Erythroblast (primary cell): ENCODE measurements at places on chromosomes 16 and 17.

GRCh38 chr17:43430936-43431713 is 32.3 kb downstream of the ARL4D start:
- no peak for DNase-seq

DNA sequence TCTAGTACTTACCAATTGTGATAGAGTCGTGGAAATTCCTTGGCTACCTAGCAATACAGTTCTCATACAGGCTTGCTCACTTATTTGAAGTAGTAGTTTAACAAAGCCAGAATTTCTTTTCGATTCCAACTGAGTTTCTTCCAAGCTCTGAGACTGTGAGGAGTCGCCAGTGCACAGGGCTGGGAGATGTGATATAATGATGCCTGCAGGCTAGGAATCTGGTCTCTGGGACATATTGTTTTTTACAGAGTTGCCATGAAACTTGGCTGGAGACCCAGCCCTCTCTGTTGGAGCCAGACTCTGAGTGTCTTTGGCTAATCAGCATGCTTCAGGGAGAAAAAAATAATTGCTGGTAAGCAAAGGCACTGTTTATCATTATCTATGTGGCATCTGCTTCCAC is 698.8 kb upstream of the GOT2 start:
- no peak for DNase-seq

DNA sequence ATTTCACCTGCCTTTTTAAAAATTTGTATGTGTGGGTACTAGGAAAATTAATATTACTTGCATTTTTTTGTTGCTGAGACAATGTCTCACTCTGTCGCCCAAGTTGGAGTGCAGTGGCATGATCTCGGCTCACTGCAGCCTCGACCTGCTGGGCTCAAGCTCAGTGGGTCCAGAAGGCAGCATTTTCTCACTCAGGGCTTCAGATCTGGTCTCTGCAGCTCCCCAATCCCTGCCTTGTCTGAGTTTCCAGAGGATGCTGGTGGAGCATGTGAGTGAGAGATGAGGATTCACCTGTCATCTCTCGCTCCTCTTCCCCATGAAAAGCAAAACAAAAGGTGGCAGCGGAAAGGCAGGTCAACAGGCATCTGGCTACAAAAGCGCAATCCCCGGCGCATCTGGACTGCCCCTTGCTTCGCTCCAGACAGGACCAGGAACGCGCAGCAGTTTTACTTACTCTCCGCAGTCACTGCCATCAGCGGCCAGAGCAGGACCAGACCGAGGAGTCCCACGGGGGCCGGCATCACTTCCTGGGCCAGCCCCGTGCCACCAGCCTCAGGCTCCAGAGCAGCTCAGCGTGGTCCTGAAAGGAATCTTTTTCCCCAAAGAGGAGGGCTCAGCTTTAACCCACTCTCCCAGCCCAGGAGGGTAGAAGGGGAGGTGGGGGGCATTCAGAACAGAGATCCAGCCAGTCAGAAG is 59.9 kb downstream of the LITAF start:
- no peak for DNase-seq

GRCh38 chr17:14859542-14859941 is 405.6 kb downstream of the PMP22 start:
- DNase-seq, result no peak

- no peak for DNase-seq
These were observed 754.6 kb upstream of the EEF2KMT start for GRCh38 chr16:5852151-5852550.

DNA sequence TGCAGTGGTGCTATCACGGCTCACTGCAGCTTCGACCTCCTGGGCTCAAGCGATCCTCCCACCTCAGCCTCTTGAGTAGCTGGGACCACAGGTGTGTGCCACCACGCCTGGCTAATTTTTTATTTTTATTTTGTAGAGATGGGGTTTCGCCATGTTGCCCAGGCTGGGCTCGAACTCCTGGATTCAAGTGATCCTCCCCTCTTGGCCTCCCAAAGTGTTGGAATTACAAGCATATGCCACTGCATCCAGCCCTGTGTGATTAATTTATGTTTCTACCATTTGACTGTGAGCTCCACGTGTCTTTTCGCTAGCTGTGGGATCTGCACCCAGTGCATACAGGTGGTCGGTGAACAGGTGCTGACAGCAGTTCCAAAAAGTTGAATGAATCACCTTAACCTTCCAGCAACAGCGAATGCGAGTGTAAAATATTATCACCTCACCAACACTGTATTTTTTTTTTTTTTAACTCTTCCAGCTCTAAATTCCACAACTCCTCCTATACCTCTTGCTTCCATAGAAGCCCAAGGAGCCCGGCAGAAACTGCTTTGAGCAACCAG is 484 bp upstream of the NUDT7 start:
- no peak for DNase-seq

GRCh38 chr17:81057079-81057730 is 22.3 kb downstream of the BAIAP2 start:
- peak; percentile 82 for DNase-seq

GRCh38 chr16:86034421-86034919 is 135.5 kb downstream of the IRF8 start:
- DNase-seq, result no peak

DNA sequence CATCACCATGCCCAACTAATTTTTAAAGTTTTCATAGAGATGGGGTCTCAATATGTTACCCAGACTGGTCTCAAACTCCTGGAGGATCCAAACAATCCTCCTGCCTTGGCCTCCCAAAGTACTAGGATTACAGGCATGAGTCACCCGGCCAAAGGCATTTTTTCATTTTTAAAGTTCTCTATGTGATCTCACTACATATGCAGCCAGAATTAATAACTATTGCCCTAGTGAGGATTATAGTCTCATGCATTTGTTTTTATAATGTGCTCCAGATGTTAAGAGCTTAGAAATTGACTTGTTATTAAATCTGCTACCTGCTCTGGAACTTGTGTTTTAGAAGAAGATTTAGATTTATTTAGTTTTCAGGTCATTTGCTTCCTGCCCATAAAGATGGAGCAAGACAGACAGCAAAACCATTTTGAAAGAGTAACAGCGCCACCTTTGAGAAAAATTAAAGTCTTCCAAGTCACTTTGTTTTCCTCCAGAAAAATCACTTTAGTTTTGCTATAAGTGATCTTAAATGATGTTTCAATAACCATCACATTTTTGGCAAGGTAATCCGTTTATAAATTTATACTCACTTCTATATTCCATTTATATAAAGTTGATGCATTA is 79.5 kb downstream of the CA4 start:
- DNase-seq, result peak; percentile 23

DNA sequence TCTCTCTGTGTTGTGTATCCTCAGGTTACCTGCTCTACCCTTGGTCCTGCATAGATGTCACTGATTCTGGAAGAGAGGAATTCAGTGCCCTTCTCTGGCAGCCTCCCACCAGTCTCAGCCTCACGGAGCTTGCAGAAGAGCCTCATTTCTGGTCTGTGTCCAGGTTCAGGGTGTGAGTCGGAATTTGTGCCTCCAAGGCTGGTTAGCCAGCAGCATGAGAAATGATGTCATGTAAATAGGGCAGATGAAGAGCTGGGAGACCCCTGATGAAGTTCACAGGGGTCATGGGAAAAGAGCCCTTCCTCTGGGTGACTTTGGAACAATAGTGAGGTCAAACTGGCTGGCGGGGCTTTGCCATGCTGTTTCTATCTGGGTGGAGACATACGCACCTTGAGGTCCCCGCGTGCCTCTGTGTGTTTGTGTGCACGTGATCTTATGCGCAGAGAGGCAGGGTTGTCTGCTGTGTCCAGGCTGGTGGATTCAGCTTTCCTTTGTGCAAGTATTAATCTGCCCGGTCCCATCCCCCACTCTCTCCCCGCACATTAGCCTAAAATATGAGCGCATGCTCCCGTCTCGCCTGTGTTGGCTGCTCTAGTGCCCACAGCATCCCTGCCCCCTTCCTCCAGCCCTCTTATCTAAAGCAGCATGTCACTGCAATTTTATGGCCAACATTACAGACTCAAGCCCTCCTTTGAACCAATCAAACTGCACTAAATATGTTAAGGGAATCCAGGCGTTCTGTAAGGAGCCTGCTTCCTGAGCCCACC is 256.3 kb upstream of the ZFHX3 start:
- no peak for DNase-seq

- no peak for DNase-seq
These were observed 273.4 kb downstream of the NTN1 start for GRCh38 chr17:9294661-9295210.

DNA sequence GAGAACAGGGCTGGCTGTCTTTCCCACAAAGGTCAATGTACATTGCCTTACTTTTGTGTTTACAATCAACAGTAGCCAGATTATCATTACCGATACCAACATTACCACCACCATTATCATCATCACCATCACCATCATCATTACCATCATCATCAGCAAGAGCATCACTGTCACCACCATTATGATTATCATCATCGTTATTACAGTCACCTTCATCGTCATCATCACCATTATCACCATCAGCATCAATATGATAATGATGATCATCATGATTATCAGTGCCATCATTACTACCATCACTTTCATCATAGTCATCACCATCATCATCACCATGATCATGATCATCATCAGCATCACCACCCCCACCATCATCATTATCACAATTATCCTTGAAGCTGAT is 43.3 kb upstream of the RBFOX1 start:
- DNase-seq, result no peak

DNA sequence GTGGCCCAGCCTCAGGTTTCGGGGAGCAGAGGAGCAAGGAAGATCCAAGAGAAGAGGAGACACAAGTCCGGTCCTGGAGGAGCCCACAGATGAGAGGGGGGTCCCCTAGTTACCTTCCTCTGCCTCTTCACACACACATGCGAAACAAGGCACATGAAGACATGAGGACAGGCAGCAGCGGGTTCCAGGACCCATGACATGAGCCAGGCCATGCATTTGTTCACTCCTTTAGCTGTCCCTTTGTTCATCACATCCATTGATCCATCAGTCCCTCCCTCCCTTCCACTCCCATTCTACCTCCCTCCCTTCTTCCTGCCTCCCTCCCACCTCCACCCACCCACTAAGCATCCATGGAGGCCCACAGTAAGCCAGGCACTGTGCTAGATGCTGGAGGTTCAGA is 9.4 kb downstream of the PPY start:
- DNase-seq, result no peak

GRCh38 chr16:11980136-11980844 is 3.8 kb downstream of the SNX29 start:
- no peak for DNase-seq

DNA sequence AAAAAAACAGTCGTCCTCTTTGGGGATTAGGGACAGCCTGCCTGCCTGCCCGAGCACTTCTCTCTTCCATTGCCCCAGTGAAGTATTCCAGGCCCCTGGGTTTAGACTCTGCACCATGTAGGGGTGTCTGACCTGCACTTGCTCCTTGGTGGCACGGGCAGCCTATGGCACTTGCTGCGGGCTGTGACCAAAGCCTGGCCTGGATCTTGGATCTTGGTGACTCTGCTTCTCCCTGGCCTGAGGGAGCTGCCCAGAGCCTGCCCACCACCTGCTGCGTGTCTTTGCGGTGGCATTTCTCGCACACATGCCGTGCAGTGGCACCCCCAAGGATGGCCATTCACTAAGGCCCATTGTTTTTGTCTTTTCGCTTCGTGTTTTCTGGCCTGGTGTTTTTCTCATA is 6.1 kb upstream of the STH start:
- no peak for DNase-seq

DNA sequence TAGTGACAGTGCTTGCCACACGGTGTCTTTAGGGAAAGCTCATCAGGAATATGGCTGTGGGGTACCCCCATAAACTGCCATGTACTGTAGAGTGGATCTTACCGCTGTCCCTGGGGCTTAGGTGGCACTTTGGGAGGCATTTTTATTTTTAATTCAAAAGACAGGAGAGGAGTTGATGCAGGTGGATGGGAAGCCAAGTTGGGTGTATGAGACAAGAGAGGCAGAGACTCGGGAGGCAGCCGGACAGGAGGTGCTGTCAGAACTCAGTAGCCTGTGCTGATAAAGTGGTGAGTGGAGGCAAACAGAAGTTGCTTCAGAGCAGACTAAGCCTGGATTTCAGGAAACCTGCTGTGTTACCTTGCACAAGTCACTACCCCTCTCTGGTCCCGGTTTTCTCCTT is 185.9 kb downstream of the TMEM132E start:
- no peak for DNase-seq

DNA sequence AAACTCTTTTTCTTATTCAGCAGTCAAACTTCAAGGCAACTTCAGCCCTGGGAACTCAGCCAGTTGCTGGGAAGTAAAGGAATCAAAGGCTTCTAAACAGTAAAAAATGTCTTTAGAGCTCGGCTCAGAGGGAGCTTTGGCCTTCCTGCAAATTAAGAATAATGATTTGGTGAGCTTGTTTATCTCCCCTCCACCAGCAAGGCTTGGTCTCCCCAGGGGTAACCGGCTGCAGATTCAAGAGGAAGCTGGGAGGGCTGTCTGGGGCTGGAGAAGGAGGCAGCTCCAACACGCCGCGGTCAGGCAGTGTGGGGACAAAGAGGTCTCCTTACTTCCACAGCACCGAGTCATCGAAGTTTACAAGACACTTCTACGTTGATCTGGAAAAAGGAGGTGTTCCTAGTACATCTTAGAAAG is 17.7 kb upstream of the DOC2B start:
- DNase-seq, result no peak

DNA sequence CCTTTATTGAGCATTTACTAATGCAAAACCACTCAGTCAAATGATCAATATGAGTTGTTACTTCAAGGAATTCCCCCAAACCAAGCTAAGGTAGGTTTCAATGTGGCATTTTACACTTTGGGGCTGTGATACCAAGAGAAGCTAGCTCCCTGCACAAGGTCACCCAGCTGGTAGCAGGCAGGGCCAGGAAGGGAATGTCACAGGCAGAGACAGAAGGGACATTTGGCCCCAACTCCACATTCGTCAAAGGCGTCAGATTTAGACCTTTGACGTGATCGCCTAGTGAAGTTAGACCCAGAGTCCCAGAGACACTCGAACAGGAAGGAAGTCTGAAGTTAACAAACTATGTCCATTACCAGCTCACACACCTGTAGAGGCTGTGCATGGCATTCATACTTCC is 5.5 kb upstream of the SMG1 start:
- no peak for DNase-seq

DNA sequence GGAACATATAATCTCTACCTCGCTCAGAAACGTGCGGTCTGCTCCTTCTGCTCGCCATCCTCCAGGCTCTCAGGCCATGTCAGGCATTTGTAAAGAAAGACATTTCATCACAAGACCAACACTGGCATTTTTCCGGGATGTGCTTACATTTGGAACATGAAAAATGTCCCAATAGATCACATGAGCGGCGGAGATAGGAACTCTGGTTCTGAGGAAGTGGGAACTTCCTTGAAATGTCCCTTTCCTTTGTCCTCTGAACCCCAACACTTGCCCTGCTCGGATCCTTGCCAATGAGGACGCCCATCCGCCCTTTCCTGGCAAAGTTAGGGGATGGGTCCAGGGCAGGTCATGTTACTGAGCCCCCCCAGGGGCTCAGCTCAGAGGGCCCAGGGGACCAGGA is 130.5 kb downstream of the MAF start:
- DNase-seq, result no peak

- DNase-seq, result no peak
These were observed 226.7 kb downstream of the KATNIP start for GRCh38 chr16:27776556-27777225.

- DNase-seq, result no peak
These were observed 5.2 kb downstream of the SNX20 start for GRCh38 chr16:50675686-50676610.

GRCh38 chr17:65730711-65731169 is 169.3 kb upstream of the AXIN2 start:
- no peak for DNase-seq
